HFFc6 (cell line): ENCODE measurements at places on chromosomes 2 and 18. TPM values are rescaled to one million over a fixed set of nuclear protein-coding genes. Genes with fewer than 3 reads are reported as not detected.

The KIAA2012 gene
- total RNA-seq, result 0.23 to 0.24 TPM (median 0.24 TPM) in 3 replicates

The KYNU gene
- total RNA-seq, result 0.39 TPM in 1 of 3 replicates, not detected in the others

DNA sequence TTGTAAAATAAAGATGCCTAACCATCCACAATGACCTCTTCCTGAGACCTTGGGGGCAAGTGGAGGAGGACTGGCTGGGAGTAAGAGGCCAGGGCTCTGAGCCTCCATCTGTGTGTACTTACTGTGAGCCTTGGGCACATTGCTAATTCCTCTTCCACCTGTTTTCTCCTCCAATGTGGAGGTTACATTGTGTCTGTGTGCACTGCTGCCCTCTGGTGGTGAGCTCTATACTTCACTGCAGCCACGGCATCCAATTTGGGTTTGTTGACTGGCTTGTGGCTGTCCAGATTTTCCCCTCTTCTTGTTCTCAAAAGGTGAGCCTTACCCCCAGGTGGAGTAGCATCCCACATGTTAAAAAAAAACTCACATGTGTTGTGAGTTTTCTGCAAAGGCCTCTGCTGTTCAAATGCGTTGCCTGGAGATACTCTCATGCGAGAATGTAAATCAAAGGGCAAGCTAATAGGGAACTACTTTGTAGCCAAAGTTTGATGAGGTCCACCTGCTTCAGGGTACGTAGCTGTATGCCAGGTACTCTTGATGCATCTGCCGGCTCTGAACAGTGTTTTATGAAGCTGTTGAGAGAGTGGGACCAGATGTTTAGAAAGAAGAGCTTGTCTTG is 80.8 kb downstream of the APOB start:
- DNase-seq, result peak; percentile 48

The GAL3ST2 gene
- 0.21 to 0.26 TPM in 2 of 3 replicates, not detected in the other for total RNA-seq

The BIN1 gene
- total RNA-seq, result 22.9 to 24.7 TPM (median 24.2 TPM) in 3 replicates

The NT5DC4 gene
- total RNA-seq, result not detected in 3 replicates

GRCh38 chr2:101831351-101831865 is 133.9 kb downstream of the MAP4K4 start:
- peak; percentile 74 for DNase-seq

DNA sequence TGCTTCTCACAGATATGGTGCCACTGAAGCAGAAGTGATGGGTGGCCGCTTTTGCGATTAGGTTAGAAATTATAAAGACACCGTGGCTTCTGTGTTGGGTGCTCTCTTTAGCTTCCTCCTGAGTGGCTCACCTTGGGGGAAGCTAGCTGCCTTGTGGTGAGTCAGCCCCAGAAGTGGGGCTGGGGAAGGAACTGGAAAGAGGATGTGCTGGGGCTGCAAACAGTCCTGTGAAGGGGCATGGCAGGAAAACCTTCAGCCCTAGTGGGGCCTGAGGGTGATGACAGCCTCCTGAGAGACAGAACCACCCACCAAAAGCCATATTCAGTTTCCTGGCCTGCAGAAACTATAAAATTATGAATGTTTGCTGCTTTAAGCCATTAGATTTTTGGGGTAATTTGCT is 8.9 kb upstream of the ASB18 start:
- DNase-seq, result no peak

GRCh38 chr18:73136134-73136533 is 268.3 kb upstream of the NETO1 start:
- DNase-seq, result peak; percentile 42

GRCh38 chr18:50937183-50937582 is 30.7 kb upstream of the ELAC1 start:
- DNase-seq, result no peak

GRCh38 chr18:13382366-13382953 is 163.9 kb downstream of the LDLRAD4 start:
- DNase-seq, result no peak

GRCh38 chr2:38658613-38659012 is 7.3 kb upstream of the GALM start:
- DNase-seq, result no peak

The NTSR2 gene
- total RNA-seq, result not detected in 3 replicates

The RESP18 gene
- total RNA-seq, result not detected in 2 replicates

GRCh38 chr2:203401-203800 is 60.4 kb downstream of the SH3YL1 start:
- no peak for DNase-seq

DNA sequence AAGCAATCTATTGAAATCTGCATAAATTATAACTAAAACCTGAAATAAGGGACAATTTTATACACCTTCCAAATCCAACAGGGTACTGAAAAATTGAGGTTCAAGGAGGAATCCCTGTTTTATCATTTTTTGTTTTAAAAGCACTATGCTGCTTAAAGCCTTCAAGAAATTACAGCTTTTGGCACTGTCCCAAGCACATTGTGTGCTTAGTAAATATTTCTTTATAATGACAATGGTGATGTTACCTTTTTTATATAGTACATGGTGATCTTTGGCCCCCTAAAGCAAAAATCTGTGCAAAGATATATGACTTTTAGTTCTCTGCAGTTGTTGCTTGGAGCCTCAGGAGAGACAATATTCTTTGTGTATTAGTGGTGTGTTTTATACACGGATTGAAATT is 71.6 kb upstream of the EFEMP1 start:
- no peak for DNase-seq

GRCh38 chr2:45233301-45233700 is 224.0 kb upstream of the SIX2 start:
- no peak for DNase-seq

DNA sequence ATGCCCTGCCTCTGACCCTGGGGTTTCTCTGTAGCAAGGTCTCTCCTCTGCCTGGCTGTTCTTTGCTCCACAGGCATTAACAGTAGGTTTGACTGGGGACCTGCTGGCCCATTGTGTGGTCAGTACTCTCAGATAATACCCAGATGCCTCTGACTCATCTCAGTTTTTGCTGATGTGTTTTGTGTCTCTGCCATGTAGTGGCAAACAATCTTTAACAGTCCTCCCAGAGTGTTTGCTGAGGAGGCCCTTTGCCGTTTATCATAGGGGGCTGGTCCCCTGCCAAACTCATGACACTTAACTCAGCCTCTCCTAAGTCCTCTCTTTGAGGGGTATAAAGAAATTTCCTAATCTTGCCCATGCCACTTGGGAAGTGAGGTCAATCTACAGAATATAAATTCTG is 793.7 kb upstream of the FANCL start:
- DNase-seq, result no peak

DNA sequence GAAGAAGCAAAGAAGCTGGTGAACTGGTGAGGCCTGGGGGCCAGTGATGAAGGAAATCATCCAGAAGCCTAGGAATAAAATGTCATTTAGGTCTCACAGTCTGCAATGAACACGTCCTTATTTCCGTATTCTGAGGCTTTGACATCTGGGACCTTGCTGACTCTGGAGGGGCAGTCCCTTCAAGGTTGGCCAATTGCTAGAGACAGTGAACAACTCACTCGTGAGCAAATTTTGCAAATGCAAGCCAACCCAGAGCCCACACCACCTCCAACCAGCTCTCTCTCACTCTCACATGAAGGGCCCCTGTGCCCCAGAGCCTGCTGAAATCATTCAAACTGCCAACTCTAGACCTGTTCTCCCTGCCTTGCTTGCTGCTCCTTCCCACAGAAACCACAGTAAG is 279.1 kb upstream of the LYPD1 start:
- DNase-seq, result no peak

GRCh38 chr2:136131961-136132824 is 14.2 kb upstream of the CXCR4 start:
- no peak for DNase-seq

The YPEL5 gene
- 82.0 to 106 TPM (median 86.0 TPM) in 3 replicates for total RNA-seq

DNA sequence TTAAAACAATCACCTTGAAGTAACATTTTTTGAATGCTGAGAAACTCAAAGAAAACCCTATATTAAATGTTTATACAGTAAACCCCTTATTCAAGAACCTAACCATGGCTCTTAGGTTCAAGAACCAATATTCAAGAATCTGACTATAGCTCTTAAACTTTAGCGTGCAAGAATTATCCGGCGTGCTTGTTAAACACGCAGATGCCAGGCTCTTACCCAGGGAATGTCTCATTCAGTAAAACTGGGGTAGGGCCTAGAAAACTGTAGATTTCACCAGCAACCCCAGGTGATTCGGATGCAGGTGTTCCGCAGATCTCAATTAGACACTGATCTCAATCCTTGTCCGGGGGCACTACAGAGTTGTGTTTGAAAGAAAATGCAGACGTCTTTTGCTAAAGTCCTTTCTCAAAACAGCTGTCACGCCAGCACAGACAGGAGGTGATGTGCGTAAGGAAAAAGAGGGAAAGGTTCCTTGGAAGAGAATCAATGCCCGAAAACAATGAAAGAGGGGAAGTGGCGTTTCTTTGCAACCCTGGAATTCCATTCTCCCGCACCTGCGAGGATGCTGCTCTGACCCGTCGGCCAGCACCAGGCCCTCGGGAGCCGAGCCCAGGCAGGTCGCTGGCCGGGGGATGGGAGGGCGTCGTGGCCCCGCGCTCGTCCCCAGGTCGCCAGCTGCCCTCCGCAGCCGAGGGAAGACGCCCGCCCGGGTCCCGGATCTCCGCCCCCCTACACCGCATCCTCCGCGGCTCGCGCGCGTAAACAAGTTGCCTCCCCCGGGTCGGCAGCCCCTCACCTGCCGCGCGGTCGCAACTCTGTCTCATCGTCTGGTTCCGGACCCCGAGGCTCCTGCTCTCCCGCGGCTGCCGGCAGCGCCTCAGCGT is 851 bp downstream of the EIF2AK3 start:
- DNase-seq, result no peak

The TUBB8B gene
- not detected in 3 replicates for total RNA-seq

- DNase-seq, result no peak
Observed at GRCh38 chr2:120783969-120784372, 48.3 kb downstream of the GLI2 start.

The MAPK4 gene
- total RNA-seq, result not detected in 3 replicates

GRCh38 chr2:29663268-29663667 is 258.1 kb downstream of the ALK start:
- DNase-seq, result no peak

DNA sequence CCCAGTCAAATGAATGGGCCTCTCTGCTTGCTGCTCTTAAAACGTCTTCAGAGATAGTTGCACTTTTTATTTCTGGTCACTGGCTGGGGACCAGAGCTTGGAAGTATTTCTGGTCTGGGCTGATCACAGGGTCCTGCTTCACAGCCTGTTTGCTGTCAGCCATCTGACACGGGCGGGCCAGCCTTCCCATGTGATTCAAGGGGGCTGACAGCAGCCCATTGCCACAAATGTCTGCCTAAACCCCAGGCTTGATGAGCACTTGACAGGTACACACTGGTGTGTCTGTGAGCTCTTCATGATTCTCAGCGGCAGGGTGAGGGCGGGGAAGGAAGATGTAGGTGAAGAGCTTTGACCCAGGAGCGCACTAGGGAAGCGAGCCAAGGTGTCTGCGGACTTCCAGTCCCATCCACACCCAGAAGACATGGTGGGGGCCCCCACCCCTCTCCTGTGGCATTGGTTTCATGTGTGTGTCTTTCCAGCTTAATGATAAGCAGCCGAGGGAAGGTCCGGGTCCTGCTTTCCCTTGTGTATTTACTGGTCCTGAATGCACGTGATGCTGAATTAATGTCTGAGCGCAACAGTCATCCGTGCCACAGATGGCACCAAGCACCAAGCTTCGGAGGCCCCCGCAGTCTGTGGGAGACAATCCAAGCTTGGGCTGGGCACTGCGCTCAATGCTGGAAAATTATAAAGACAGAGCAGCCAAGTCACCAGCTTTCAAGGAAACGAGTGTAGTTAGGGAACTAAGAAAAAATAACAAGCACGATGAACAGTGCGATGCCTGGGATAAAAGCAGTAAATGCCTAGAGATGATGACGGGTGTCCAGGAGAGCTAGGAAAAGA is 73.3 kb downstream of the SH3BP4 start:
- no peak for DNase-seq

The SNORC gene
- 0.60 to 1.2 TPM (median 1.2 TPM) in 3 replicates for total RNA-seq

DNA sequence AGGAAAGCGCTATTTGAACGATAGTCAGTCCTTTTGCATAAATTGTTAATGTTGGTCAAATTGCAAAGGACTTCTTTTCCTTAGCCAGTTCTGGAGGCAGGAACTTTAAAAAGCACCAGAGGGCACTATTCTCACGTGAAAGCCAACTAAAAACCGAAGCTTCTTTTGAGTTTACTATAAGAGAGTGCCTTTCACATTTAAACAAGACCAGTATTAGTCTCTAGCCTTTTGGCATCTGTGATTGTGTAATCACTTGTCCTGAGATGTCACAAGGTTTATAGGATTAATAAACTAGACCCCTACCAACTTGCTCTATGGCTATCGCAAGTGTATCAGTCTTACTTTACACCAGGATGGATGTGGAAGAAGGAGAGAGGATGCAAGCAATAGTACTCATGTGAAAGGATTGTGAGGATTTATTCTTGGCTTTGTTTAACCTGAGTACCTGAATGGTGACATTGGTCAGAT is 14.4 kb upstream of the STAT4 start:
- DNase-seq, result peak; percentile 62

The MDH1 gene
- 174 to 179 TPM (median 175 TPM) in 3 replicates for total RNA-seq

DNA sequence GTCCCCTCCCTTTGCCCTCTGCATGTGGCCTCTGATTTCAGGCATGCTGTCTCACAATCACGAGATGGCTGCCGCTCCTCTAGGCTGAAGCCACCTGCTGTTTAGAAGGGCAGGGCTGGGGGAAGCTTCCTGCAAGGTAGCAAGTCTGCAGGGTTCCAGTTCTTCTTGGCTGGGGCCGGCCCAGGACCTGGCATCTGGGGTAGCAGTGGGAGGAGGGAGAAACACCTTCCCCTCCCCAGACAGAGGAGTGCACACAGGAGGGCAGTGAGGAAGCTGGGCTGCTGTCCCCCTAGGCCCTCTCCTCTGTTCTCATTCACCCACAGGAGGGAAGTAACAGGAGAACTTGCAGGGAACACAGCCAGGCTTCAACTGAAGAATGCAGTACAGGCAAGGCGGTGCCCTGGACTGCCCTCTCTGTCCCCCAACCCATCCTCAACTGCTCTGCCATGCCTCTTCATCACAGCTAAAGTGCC is 345.9 kb upstream of the HS6ST1 start:
- DNase-seq, result no peak

DNA sequence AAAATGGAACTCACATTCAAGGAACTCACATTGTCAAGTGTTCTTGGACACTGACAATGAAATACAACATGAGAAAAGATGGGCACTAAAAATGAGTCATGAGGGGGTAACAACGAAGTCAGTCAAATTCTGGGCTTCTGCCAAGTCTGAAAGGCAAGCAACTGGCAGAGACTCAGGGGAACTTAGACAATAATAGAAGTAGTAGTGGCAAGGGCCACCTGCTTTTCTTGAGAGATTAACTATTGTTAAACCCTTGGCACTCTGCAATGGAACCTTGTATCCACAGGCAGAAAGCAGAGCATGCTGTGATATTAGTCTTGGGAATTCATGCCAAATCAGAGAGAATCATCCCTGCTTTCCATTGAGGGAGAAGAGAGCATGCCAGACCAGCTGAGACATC is 382.6 kb upstream of the CDH2 start:
- no peak for DNase-seq

GRCh38 chr2:182456784-182457183 is 29.9 kb upstream of the PDE1A start:
- peak; percentile 44 for DNase-seq
